ENCODE measurements at places on chromosomes 6 and 20.

DNA sequence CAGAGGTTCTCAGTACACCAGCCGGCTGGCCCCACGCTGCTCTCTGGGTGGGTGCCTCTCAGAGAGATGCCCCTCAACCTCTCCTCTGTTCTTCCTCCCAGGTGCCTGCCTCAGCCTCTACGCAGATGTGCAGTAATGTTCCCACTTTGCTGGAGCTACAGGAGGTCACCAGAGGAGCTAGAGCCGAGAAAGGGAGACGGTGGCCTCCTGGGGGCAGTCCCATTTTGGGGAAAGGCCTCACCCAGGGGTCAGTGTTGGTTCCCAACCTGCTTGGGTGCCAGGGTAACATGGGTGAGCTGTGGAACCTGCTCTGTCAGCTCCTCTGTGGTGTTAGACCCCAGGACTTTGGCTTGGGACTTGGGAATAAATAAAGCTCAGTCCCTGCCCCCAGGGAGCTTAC is 145.3 kb upstream of the MLN start:
- DNase-seq: no peak

- DNase-seq: no peak
Observed at GRCh38 chr20:32144898-32145662, 35.6 kb downstream of the TM9SF4 start.

DNA sequence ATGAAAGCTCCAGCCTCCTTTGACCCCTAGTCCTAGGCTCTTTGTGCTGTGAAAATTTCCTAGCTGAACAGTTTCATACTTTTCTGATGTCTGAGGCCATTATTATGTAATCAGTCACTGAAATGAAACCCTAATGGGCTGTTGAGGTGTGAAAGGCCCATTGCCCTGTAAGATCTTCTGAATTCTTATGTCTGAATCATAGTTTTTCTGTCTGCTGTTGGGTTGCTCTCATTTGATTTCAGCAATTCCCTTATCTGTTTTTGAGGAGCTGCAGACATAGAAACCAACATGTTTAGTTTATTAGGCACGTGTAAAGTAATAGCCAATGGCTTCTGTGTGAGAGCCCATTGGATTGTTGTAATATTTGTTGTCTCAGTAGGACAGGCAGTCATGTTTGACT is 118.1 kb downstream of the EYA4 start:
- no peak for DNase-seq

GRCh38 chr20:34337982-34338726 is 24.9 kb upstream of the ITCH start:
- DNase-seq: no peak

- no peak for DNase-seq
Observed at GRCh38 chr6:160775792-160776580, 73.9 kb downstream of the PLG start.

DNA sequence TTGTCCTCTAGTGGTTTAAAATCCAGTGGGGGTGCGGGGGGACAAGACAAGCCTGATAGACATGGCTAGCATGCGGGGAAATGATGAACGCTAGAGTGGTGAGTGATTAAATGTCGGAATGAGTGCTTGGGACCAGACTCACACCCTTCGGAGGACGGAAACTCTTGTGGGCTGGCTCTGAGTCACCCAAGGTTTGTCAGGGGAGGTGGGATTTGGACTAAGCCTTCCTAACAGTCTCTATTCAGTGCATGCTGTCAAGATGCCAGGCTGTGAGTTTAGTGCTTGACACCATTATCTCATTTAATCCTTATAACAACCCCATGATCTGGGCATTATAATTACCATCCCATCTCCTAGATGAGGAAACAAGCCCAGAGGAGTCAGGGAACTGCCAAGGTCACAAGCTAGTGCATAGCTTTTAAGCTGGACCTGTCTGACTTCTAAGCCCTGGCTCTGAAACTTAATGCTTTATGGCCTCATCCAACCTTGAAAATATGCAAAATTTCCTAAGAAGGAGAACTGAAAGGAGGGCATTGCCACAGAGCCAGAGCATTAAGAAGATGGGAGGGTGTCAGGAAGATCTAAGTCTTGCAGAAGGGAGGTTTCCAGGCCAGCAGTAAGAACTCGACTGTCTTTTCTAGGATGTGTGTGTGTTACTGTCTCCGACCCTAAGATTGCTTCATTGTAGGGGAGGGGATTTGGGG is 168.7 kb upstream of the LRFN2 start:
- DNase-seq: no peak

- no peak for DNase-seq
Observed at GRCh38 chr20:20743511-20744169, 31.2 kb upstream of the RALGAPA2 start.

- DNase-seq: no peak
Observed at GRCh38 chr20:61629602-61630390, 377.7 kb downstream of the CDH4 start.

- DNase-seq: no peak
Observed at GRCh38 chr6:131972741-131973140, 21.6 kb upstream of the CCN2 start.

- no peak for DNase-seq
Observed at GRCh38 chr6:158110986-158111385, 57.1 kb downstream of the SERAC1 start.

DNA sequence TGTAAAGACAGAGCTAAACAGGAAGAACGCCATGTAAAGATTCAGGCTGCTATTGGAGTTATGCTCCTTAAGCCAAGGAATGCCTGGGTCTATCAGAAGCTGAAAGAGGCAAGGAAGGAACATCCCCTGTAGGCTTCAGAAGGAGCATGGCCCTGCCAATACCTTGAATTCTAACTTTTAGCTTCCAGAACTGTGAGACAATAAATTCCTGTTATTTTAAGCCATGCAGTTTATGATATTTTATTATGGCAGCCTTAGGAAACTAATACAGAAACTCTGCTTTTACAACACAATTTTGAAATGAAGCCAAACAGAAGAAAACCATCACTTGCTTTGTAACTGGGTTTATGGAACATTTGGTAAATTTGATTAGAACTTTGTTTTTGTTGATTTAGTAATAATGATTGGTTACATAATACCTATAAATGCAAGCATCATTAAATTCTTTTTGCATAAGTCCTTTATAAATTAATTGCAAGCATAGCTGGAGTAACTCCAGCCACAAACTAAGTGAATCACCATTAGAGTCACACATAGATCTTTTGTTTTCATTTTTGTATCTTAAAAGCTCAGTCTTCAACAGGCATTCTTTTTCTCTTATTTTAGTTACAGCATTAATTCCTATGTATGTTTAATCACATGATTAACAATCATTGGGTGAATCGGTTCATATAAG is 33.5 kb upstream of the TSPYL1 start:
- no peak for DNase-seq

DNA sequence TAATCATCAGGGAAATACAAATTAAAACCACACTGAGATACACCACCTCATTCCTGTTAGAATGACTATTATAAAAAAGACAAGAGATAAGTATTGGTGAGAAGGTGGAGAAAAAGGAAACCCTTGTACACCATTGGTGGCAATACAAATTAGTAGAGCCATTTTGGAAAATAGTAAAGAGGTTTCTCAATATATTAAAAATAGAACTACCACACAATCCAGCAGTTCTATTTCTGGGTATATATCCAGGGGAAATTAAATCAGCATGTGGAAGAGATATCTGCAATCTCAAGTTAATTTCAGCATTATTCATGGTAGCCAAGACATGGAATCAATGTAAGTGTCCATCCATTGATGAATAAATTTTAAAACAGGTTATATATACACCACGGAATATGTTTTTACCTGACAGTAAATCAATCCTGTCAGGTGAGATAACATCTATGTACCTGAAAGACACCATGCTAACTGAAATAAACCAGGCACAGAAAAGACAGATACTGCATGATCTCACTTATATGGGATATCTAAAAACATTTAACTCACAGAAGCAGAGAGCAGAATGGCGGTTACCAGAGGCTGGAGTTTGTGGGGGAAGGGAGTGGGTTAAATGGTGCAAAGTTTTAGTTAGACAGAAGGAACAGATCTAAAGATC is 64.1 kb downstream of the SHPRH start:
- no peak for DNase-seq

- DNase-seq: no peak
Observed at GRCh38 chr6:12529364-12530019, 187.1 kb upstream of the PHACTR1 start.

- no peak for DNase-seq
Observed at GRCh38 chr6:5472571-5472970, 211.3 kb downstream of the FARS2 start.

- DNase-seq: no peak
Observed at GRCh38 chr6:145368075-145368474, 367.2 kb downstream of the EPM2A start.

- DNase-seq: no peak
Observed at GRCh38 chr6:44269178-44269920, 901 bp upstream of the TMEM151B start.

GRCh38 chr6:155244434-155244833 is 19.4 kb upstream of the CLDN20 start:
- no peak for DNase-seq

GRCh38 chr6:31712296-31712695 is 2.9 kb upstream of the LY6G6D start:
- peak; percentile 24 for DNase-seq

DNA sequence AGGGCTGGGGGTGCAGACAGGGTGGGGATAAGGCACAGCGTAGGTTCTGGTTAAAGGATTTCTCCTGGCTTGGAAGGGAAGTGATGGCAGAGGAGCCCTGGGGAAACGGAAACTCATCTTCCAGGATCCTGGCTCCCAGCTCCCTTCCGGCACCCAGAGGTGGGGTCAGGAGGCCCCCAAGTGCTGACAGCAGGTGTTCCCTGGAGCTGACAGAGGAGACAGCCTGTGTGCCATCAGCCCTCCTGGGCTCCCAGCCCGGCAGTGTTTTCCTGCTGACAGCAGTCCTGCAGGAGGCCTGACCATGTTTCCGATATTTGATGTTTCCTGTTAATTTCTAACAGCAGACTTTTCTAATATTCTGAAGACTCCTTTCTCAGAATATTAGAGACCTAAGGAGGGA is 277.3 kb downstream of the TAF4 start:
- DNase-seq: no peak

DNA sequence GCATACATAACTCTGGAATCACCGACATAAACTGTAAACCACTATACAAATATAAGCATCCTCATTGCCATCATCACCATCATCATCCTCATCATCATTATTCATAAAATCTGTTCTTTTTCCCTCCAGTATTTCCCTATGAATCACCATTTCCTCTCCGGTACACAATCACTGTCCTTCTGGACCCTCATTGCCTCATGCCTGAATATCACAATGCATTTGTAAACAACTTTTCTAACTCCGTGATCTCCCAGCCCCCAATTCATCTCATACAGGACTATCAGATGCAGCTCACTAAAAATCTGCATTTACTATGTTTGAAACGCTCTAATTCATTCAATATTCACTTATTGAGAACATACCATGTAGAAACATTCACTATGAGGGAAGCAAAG is 339.7 kb downstream of the TBC1D32 start:
- DNase-seq: no peak

GRCh38 chr6:136775548-136775947 is 16.7 kb downstream of the MAP3K5 start:
- no peak for DNase-seq

- no peak for DNase-seq
Observed at GRCh38 chr6:16840725-16841124, 79.5 kb upstream of the ATXN1 start.

DNA sequence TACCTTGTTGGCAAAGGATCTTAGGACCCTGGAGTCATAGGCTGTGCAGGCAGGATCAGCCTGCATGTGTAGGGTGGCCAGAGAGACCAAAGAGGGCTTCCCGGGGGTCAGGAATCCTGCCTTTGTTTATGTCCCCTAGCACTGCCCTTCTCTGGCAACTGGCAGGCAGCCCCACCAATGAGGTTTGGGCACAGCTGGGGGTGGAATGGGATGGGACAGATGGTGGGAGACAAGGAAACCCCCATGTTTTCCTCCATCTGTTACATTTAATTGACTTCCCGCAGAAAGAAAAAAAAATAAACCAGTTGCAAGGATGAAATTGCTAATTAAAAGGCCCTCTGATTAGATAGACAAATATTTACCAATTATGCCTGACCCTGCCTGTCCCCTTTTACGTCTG is 27.6 kb downstream of the CD40 start:
- DNase-seq: no peak

- no peak for DNase-seq
Observed at GRCh38 chr6:156933201-156934068, 156.3 kb downstream of the ARID1B start.

GRCh38 chr6:134372603-134373281 is 54.8 kb upstream of the SGK1 start:
- DNase-seq: peak; percentile 46

DNA sequence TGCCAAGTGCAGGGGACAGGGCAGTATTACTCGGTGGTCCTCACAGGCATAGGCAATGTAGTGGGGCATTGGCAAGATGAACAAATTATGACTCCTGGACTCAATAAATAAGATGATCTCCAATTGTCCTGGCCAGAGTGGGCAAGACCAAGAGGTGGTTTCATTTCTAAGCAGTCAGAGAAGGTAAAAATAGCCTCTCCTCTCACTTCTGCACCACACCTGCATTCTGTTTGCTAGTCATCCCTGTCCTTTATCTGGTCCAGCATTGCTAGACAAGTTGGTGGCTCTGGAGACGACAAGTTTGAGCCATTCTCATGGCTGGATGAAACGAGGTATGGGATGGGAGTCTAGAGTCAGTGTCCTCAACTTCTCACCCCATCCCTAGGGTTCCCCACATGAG is 83.0 kb downstream of the BANF2 start:
- no peak for DNase-seq

GRCh38 chr6:119147101-119148053 is 68.9 kb upstream of the FAM184A start:
- DNase-seq: no peak

DNA sequence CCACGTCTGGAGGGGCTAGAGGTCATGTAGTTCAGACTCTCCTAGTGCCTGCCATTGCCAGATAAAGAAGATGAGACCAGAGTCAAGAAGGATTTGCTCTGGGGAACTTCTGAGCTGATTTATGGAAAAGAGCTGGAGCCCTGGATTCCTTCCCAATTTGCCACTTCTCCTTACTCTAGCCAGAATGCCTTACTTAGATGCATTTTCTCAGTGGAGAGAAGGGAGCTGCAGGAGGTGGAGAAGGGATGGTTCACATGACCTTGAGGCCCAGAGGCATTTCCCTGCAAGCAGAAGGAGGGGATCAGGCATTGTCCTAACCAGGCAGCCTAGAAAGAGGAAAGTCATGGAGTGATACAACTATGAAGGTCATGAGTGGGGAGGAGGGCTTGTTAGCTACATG is 122.2 kb downstream of the UNC5CL start:
- no peak for DNase-seq

- no peak for DNase-seq
Observed at GRCh38 chr6:37141281-37142049, 28.5 kb upstream of the PIM1 start.

DNA sequence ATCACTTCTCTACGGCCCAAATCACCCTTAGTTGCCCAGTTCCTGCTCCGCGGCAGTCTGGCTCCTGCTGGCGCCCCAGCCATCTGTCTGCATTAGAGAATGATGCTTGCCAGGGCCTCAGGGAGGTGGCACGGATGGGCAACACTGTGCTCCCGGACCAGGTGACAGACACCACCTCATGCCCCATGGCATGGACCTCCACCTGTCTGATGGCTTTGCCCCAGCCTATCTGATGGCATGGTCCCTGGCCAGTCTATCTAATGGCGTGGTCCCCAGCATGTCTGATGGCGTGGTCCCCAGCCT is 18.8 kb upstream of the MRGBP start:
- DNase-seq: no peak
